ENCODE measurements at places on chromosomes 5 and 9.

DNA sequence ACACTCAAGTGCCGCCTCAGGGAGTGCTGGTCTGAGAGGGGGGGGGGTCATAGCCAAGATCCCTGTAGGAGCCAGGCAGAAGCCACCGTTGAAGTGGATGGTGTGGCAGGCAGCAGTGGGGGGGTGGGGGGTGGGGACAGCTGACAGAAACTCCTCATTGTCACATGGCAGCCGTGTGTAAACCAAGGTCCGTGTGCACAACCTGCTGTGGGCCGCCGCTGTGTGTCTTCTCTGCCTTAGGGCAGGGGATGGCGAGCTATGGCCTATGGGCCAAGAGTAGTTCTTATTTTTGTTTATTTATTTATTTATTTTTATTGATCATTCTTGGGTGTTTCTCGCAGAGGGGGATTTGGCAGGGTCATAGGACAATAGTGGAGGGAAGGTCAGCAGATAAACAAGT lies 13.4 kb downstream of the SQSTM1 start:
- no peak for DNase-seq

- DNase-seq, result no peak
Observed at GRCh38 chr9:89793551-89793950, 188.7 kb downstream of the GADD45G start.

DNA sequence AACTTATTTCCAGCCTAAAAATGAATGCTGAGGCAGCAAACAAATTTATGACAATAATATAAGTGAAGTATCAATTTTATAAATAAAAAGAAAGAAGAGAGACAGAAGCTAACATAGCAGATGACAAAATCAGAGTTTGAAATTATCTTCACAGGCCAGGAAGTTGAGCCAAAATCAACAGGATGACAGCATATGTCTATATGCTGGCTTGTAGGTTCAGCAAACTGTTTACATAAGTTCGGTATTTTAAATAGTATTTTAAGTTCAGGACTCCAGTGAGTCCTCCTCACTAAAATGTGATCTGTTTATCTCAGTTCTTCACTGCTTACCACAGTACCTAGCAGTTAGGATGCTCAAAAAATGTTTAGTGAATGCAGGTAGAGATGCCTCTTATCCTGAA lies 359.6 kb upstream of the SMC2 start:
- no peak for DNase-seq

DNA sequence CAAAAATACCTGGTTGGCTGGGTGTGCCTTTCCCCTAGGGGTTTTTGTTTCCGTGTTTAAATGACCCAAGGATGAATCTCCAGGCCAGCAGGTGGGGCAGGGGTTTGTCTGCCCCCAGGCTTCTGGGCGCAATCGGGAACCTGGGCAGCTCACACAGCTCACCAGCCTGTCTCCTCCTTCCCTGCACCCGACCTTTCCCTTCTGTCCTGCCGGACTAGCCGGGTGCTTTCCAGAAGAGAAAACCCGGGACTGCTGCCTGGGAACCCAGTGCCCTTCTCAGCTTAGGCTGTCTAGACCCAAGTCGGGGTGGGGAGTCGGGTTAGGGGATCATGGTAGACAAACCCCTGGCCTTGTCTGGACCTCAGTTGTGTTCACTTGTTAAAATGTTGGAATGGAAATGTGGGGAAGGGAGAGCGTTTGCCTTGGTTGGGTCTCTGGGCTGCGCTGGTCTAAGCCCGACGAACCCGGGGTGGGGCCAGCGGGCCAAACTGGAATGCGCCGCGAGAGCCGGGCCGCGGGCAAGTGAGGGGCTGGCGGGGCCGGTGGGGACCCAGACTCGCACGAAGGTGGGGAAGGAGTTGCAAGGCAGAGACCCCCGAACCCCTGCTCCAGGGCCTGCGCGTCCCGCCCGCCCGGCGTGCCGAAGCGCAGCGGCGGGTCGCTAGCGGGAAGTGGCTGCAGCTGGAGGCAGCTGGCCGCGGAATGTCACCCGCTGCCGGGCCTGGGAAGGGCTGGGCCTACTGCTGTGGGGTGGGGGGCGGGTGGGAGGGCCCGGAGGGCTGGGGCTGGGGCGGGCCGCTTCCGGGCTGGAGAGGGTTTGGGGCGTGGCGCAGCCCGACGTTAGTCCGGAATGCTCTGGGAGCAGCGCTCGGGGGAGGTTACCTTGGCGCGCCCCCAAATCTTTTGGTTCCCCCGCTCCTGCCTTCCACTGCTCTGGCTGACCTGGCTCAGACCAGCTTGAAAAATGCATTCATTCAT lies 84.6 kb downstream of the DAB2IP start:
- DNase-seq, result no peak

DNA sequence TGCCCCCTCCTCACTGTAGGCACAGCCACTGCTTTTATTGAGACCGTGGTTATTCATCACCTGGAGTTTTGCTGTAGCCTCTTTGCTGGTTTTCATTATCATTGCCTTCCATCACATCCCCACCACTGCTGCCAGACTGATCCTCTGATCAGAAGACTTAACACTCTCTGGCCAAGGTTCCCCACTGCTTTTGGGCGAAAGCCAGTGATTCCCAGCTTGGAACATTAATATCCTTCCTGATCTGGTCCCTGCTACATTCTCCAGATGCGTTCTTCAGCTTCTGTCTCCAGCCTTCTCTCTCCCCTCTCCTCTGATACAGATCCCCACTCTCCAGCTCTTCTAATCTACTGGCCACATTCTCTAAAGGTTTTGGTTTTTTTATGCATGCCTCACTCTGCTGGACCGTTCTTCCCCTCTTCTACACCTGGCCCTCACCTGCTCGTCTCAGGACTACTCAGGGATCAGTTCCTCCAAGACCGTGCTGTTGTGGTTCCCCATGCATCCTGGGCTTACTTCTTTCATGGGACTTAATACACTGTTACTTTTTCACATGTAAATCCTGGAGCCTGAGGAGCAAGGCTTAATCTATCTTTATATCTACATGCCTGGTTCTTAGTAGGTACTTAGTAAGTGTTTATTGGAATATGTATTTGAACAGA lies 115.0 kb downstream of the PRKACG start:
- no peak for DNase-seq

GRCh38 chr9:81465468-81466011 lies 223.8 kb downstream of the TLE1 start:
- no peak for DNase-seq

GRCh38 chr9:22022396-22022795 lies 13.3 kb upstream of the CDKN2B start:
- DNase-seq, result no peak

GRCh38 chr9:81519816-81520495 lies 169.4 kb downstream of the TLE1 start:
- DNase-seq, result no peak

DNA sequence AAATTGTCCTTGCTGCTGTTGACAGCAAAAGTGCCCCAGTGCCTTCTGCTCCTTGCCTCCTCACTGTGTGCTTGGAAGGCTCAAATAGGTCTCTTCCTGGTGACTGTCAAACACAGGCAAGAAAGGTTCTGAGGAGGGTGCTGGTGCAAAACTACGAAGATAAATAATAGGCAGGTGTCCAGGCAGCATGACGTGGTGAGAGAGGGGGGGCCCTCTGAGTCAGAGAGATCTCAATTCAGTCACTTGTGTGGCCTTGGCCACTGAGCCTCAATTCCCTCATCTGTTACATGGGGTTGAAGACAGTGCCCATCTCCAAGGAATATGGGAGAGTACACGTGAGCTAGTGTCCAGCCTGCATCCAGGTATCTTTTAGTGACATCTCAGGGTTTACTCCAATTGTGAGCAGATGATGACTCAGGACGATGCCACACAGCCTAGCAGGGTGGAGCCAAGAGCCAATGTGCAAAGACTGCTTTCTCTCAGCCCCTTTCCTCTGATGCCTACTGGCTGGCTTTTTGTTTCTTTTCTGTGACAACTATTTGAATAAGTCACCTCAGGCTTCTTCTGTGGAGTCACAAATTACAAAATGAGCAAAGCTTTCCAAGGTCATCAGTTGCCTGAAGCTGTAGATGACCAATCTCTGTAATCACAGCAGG lies 29.7 kb upstream of the SMIM32 start:
- no peak for DNase-seq

GRCh38 chr9:105515811-105516413 lies 42.0 kb upstream of the FKTN start:
- no peak for DNase-seq

- peak; percentile 37 for DNase-seq
Observed at GRCh38 chr5:158538506-158539074, 561.1 kb downstream of the EBF1 start.

- DNase-seq, result no peak
Observed at GRCh38 chr5:143229426-143229895, 174.0 kb downstream of the NR3C1 start.

DNA sequence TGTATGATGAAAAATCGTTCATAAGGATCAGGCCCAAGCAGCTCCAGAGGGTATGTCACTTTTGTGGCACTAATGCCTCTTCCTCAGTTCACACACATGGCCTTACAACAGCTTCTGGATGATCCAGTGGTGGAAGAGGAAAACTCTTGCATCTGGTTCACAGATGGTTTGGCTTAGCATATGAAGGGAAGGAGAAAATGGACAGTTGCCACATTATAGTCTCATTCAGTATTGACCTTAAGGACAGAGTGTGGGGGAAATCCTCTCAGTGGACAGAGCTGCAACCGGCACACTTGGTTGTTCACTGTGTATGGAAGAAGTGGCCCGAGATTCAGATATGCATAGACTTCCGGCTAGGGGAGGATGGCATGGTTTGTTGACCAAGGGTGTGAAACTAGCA lies 22.8 kb downstream of the C9orf57 start:
- no peak for DNase-seq

- DNase-seq, result peak; percentile 42
Observed at GRCh38 chr5:52989781-52990527, 802 bp downstream of the ITGA2 start.

All from GM13977 (cell line).